CD14-positive monocyte (primary cell): ENCODE measurements at places on chromosomes 5 and 9.

DNA sequence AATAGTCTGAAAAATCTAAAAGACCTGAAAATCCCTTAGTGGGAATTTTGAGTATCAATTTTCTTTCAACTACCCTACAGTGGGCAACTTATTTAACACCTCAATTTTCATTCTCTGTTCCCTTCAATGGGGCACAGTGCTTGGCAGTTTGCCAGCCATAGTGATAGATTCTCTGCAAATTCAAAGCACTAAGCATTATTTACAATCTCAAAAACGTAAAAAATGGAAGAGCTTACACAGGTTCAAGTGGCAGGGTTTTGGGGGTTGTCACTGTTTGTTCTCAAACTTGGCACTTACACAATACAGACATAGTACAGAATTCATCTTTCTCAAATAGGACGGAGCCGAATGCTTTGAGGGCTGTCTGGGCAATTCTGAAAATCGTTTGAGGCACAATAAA lies 515.0 kb downstream of the EFNA5 start:
- no peak for DNase-seq

DNA sequence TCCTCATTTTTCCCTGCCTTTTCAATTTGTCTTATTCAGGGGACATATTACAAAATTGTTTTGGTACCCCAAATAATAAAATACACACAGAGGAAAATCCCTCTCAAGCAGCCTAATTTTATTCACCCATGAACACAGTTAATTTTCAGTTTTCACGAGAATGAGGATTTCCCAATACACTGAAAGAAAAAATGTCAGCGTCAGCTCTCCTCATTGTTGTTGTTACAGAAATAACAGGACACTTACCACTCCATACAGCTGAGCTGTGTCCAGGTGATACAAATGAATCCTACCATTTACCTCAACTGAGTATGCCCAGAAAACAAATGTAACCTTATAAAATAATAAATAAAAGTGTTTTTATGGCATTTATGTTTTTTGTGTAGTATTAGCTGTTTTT lies 144.6 kb upstream of the PCA3 start:
- DNase-seq = no peak

- no peak for DNase-seq
Observed at GRCh38 chr5:137833463-137833862, 34.2 kb upstream of the MYOT start.

- no peak for DNase-seq
Observed at GRCh38 chr5:24816206-24816605, 171.4 kb upstream of the CDH10 start.

GRCh38 chr5:90434116-90434714 lies 24.7 kb upstream of the CETN3 start:
- peak; percentile 10 for DNase-seq
